Dermis microvascular lymphatic vessel endothelial cell (primary cell): ENCODE measurements at places on chromosomes 4 and X.

GRCh38 chrX:69313617-69314290 is 148.5 kb upstream of the PJA1 start:
- DNase-seq: no peak

- DNase-seq: no peak
These were observed 34.5 kb upstream of the MAP3K15 start for GRCh38 chrX:19549838-19550237.

GRCh38 chr4:178415925-178416324 is 973.7 kb upstream of the AGA start:
- no peak for DNase-seq

DNA sequence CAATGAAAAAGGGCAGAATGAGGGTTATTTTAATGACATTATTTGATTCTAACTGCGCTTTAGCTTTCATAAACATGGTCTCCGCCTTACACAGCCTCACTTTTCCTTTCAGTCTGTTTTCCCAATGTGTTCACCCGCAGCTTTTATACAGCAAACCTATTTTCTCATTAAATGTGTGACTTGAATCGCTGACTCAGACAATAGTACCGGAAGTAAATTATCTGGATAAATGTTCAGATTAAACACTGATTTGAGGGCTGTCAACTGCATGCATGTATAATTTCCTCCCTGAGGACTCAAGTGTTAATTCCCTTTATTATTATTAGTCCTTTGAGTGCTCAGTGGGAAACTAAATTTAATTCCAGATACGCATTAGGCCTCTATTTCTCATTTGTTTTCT is 117.3 kb downstream of the FAM133A start:
- no peak for DNase-seq

GRCh38 chr4:146349306-146349705 is 135.0 kb downstream of the REELD1 start:
- no peak for DNase-seq

- DNase-seq: no peak
These were observed 68.0 kb upstream of the GRID2 start for GRCh38 chr4:92235731-92236130.

DNA sequence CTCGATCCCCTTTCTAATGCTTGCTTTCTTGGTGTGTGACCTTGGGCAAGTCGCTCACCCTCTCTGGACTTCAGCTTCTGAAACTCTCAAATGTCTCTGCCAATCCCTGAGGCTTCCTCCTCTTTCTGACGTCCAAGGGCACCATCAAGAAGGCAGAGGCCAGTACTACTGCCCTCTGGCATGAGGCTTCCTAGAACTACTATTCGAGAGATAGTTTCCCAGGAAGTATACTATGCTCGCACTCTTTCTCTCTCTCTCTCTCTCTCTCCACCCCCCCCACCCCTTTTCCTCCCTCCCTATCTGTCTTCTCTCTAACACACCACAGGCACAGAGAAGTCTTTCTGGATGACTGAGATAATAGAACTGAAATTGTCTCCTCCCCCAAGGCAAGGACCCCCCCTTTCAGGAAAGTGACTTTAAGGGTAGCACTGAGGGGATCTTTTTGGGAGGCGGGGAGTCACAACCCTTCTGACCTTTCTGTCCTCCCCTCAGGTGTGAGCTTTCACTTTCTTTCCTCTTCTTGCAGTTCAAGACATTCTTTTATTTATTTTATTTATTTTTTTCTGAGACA is 20.0 kb upstream of the BCOR start:
- no peak for DNase-seq

GRCh38 chrX:149185087-149185486 is 320.0 kb downstream of the IDS start:
- no peak for DNase-seq

DNA sequence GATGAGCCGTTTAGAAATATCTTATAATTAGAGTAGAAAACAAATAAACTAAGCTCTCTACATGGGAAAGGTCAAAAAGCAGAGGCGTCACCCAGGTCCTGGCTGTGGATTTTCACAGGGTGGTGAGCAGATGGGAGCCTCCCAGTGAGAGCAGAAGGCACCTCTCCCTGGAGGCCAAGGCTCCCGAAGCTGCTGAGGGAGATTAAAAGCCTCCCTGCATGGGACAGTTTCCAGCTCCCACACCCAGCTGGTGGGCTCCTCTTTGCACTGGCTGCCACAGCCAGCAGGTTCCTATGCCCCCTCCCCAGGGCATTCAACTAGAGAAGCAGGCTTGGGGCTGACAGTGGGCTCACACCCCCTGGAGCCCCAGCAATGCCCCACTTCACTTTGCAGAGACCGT is 55.2 kb upstream of the TBC1D9 start:
- no peak for DNase-seq

DNA sequence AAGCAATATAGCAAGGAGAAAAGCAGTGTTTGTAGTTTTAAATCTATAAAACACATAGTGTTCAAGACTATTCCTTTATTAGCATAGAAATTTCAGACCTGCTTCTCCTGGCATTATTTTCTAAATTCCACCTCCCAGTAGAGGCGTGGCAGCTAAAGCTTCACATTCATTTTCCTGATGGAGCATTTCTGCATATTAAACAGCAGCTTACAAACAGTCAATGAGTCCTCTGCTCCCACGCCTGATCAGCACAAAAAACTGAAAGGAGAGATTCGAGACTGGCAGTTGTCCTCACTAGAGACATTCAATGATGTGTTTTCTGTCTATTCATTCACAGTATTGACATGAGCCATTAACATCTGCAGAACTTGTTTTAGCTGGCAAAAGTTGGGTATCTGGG is 61.4 kb downstream of the SHISA3 start:
- no peak for DNase-seq

DNA sequence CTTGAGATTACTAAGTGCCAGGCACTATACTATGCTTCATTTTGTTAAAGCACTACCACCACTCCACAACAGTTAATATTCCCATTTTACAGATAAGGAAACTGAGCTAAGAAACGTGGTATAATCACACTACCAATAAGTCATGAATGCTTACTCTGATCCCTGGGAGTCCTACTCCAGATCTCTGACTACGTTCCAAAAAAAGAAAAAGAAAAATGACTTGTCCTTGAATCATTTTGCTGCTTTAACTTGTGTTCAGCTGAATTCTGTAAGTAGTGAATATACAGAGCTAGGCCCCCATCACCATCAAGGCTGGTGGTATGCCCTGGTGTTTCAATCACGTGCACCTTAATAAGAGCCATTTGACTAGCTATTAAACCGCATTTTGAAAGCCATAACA is 39.4 kb downstream of the LDB2 start:
- peak; percentile 24 for DNase-seq

- DNase-seq: no peak
These were observed 145.1 kb downstream of the NHS start for GRCh38 chrX:17520016-17520615.

GRCh38 chrX:51737091-51737490 is 6.2 kb upstream of the GSPT2 start:
- DNase-seq: no peak

DNA sequence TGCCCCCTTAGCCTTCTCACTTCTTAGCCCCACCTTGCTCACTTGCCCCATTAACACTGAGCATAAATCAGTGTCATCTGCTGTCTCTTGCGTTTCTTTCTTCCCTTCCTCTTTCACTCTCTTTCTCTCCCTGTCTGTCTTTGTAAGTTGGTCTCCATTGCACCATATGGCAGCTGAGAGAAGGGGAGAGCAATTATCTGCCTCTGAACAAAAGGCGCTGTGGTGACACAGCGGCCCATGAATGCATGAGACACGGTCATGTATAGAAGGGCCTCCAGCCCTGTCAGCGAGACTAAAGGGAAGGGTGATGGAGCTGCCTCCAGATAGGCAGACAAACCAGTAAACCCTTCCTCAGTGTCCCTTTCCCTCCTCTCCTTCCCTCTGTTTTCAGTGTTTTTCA is 88.8 kb upstream of the PCDH18 start:
- no peak for DNase-seq

DNA sequence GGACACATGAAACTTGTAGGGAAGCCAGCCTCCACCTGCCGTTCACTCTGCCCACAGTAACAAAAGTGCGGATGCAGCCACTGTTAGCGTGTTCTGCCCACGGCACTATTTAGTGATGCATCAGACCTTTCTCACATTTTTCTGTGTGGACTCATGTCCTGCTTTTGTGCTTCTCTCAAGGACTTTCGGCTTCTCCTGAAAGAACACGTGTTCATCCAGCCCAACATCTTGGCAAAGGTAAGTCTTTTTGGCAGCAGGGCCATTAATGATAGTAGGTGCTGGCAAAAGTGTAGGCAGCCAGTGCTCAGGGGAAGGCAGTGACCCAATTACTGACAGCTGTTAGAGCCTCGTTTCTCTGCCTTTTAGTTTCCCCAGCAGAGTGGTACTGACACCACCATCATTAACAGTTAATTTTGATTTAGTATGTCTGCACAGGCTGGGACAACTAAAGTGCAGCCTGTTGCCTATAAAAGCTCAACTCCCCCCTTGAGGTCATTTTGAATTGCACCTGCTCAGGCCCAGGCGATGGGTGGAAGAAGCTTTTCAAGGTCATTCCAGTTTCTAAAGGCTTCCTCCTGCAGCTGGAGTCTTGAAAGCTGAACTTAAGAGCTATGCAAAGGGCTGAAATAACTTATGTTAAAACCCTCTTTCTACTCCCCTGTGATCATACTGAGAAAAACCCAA is 54.5 kb upstream of the HPSE start:
- DNase-seq: no peak

DNA sequence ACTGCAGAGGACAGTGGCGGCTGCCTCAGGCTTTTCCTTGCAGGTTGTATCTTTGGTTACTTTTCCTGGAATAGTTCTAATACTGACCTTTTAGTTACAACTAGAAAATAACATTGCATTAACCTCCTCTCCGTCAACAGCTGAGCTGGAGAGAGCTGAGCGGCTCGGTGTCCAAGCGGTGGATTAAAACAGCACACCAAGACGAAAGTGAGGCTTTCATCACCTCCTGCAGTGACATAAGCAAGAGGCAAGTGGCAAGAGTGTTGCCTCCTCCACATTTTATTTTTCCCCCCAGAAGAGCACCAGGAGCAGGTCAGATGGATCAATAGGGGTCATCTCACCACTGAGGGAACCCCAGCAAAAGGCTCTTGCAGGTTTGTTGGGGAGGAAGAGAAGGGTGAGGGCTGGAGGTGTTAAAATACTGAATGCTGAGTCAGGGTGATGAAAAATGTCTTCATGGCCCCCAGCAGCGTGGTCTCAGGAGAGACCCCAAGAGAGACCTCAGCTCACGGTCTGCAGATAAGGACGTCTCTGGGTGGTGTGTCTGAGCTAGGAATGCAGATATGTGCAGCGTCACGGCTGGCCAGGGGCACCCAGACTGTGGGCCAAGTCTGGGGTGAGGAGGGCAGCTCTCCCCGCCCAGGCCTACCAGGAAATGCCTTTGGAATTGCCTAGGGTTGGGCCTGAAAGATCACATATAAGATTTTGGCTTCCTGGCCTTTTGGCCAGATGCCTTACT is 50.3 kb downstream of the CASP3 start:
- DNase-seq: no peak

- DNase-seq: no peak
These were observed 30.1 kb upstream of the MAD2L1 start for GRCh38 chr4:120096508-120097297.

DNA sequence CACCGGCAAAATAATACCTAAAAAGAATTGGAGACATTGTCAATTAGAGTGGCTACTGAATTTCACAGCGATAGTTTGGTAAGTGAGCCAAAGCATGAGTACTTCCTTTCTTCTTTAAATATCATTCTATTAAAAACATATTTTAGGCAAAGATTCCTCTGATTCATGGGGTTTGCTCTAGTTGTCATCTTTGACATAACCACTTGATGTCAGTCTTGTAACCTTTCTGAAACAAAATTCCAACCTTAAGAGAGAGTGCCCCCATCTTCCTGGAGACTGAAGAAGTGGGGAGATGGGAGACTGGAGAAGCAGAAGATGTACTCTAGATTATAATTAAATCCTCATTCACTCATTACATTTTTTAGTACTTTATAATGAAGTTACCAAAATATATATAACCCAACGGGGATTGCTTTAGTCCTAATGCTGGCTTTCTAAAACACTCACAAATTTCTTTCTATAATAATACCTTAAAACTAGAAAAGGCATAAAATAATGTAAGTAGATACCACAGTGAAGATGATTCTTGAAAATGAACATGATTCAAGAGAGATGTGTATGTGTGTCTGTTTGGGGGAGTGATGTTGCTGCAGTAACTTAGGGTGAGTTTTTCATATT is 96.4 kb downstream of the EMCN start:
- DNase-seq: peak; percentile 46

DNA sequence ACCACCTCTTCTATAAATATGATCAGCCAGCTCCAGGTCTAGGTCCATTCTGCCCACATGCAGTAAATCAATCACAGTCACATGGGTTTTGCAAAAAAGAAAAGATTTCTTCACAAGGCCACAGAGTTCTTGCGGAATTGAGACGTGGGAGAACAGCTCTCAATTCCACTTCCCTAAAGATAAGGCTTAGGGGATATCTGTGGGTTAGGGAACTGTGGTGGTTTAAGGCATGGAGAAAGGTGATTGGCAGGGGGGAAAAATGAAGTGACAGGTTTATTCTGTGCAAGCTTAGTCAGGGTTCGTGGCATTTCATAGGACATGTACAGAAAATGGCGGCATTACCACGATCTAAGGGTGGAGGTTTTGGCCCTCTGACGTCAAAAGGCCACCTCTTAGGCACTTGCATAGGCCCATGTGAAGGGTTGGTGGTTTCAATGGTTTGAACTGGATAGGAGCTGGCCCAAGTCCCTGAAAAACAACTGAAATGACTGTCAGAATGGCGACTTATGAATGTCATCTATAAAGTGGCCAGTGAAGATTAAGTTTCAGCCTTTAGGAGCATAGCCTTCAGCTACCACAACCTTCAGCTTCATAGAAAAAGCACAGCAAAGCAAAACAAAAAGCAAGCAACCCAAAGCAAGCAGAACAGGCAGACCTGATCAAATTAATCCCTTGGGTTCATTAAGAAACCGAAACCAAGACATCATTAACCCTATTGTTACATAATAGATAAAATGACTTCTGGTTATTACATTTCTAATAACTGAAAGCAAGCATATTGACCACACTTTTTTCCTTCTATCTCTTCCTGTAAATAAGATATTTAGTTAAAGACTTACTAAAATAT is 289.8 kb upstream of the SFRP2 start:
- DNase-seq: no peak

GRCh38 chr4:40231316-40231863 is 34.6 kb downstream of the RHOH start:
- DNase-seq: no peak

GRCh38 chrX:26254436-26254835 is 38.5 kb downstream of the MAGEB5 start:
- no peak for DNase-seq

GRCh38 chr4:149896432-149896831 is 80.8 kb upstream of the IQCM start:
- no peak for DNase-seq

DNA sequence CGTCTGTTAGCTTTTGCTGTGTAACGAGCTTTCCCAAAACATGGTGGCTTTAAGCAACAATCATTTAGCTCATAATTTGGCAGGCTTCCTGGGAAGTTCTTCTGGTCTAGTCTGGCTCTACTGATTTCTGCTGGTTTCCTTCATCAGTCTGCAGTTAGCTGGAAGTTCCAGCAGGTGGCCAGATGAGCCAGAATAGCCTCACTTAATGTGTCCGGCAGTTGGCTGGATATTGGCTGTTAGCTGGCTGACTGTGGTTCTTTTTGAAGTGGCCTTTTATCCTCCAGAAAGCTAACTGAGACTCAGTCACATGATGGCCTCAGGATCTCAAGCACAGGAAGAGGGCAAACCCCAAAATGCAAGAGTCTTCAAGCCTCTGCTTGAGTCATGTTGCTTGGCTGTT is 34.9 kb downstream of the FTHL17 start:
- DNase-seq: peak; percentile 25
